ENCODE measurements at places on chromosomes 7 and 10. TPM values are rescaled to one million over a fixed set of nuclear protein-coding genes. Genes with fewer than 3 reads are reported as not detected.
A peak's percentile ranks its signal among the peaks of the same experiment; 100 is the strongest.

DNA sequence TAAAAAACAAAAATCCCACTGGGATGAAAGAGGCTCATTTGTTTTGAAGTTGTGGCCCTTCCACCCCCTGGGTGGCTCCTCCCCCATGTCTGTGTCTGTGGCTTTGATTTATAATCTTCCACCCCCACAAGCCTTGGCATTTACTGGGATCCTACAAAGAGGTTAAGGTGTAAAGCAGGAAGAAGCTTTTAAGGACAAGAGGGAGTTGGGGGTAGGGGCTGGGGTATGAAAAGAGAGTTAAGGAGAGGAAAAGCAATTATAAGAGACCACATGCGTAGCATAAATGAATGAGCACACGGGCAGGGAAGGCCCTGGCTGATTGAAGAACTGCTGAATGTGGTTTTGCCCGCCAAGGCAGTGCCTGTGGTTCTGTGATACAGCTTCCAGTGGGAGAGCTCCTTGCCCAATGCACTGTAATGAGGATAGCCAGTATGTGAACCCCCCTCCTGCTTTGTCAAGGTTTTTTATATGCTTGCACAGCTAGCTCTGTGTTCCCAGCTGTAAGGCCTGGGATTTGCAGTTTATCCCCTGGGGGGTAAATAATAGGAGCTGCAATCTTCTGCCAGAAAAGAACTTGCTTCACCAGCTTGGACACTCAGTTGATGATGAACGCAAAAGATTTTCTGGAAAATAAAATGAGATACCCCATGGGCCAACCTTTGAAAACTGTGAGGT lies 34.7 kb upstream of the KMT2E start:
- DNase-seq: peak; percentile 87

- DNase-seq: no peak
Observed at GRCh38 chr10:49212783-49213182, 24.6 kb upstream of the TMEM273 start.

The POT1 gene
- total RNA-seq: 28.7 TPM

- DNase-seq: peak; percentile 39
Observed at GRCh38 chr7:66033471-66034385, 41.9 kb upstream of the ASL start.

- DNase-seq: peak; percentile 68
Observed at GRCh38 chr10:91424016-91424415, 13.9 kb downstream of the HECTD2 start.

The BICC1 gene
- 39.1 TPM for total RNA-seq

DNA sequence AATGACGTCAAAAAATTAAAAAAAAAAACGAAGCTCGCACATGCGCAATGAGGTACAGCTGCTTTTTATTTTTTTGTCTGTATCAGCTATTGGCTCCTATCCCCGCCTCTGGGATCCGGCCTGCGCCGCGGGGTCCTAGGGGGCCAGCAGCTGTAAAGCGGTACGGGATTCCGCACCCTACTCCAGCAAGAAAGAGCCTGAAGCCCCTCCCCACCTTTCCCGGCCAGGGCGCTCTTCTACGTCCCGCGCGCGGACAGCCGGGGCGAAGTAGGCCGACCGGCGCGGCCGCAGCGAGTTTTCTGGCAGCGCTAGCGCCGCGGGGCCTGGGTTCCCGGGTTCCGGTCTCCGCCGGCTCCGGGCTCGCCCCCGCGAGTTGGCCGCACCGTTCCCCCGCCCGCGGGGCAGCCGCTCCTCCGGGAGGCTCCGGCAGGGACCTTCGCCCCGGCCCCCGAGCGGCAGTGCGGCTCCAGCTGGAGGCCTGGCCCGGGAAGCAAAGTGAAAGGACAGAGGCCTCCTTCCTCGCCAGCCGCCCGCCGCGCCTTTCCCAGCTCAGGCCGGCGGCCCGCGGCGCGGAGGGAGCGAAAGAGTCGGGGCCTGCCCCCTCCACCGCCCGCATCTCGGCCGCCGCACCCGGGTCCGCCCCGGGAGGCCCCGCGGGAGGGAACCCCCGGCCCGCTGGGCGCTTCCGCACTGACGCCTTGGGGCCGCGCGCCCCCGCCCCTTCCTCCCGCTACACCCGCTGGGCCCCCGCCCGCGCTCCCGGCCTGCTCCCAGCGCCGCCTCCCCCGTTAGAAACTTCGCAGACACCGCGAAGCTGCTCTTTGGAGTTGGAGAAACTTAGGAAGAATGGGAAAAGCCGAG lies 4.7 kb upstream of the SPAG6 start:
- peak; percentile 59 for DNase-seq

DNA sequence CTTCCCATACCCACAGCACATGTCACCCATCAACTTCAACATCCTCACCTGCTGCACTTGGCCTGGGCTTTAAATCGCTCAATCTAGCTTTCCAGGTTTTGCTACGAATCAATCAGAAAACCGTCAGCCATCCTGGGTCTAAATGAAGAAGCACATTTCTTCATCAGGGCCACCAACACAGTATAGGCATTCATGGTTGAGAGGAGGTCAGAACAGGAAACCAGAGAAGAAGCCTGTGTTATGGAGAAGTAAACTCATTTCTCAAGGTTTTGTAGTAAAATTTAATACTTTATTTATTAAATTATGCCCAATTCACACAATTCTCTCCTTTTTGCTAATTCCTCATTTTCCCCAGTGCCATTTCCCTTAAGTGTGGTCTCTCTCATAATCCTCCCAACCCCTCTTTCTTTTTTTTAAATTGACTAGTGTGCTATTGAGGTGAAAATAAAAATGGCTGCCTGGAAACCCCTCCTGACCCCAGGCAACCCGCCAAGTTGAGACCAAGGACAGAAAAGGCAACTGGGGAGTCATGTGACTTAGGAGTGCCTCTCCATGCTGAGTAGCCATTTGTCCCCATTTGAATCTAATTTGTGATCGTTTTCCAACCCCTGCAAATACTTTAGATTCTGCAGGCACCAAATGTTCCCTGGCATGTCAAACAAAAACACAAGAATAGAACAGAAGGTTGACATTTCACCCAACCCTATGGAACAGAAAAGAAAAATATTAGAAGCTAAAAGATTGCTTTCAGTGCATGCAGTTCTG lies 181.1 kb upstream of the NAMPT start:
- DNase-seq: no peak

DNA sequence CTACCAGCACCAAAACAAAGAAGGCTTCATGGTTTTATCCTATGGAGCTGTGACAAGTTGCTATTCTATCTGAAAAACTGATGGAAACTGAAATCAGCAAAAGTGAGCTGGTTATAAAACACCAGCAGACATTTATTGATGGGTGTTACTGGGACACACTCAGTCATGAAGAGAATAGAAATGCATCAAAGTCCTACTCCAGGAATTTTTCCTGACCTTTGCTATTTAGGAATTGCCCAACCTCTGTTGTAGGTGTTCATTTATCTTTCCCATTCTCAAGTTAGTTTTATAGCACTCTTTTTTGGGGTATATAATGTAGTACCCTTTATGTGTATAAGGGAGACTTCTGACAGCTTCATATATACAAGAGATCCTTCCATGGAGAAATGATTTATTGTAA lies 533.2 kb downstream of the REEP3 start:
- no peak for DNase-seq

DNA sequence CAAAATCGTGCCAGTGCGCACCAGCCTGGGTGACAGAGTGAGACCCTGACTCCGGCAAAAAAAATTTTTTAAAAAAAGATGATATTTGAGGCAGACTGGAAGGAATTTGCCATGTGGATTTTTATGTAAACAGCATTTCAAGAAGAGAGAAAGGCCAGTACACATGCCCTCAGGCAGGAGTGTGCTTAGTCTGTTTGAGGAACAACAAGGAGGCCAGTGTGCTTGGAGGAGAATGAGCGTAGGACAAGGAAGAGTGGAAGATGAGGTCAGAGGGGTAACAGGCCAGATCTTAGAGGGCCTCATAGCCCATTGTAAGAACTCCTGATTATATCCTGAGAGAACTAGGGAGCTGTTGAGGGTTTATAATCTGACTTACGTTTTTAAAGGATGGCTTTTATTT lies 17.2 kb upstream of the STRIP2 start:
- peak; percentile 17 for DNase-seq

- DNase-seq: no peak
Observed at GRCh38 chr7:152574892-152575548, 100.9 kb downstream of the XRCC2 start.

The HTR7 gene
- total RNA-seq: 20.5 TPM

- DNase-seq: no peak
Observed at GRCh38 chr7:105637755-105638154, 56.5 kb upstream of the EFCAB10 start.

All from M059J (cell line).